ENCODE measurements at places on chromosomes 7 and 10.

DNA sequence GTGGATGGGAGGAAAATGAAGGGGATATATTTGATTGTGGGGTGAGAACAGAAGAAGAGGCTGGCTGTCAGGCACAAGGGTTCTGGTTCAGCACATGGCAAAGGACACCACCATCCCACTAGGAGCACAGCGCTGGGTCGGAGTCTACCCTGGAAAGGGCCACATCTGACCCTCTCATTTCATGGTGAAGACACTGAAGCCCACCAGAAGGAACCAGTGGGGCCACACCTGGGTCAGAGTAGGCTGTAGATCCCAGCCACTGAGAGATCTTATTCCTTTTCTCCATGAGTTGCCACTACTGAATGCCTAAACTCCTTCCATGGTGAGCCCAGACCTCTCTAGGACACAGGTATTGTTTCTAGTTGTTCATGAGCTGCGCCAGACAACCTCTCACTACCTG lies 25.8 kb downstream of the SFTPD start:
- DNase-seq = no peak

- DNase-seq = no peak
Measured at GRCh38 chr10:131880016-131880590, 20.7 kb upstream of the PPP2R2D start.

GRCh38 chr10:47254611-47255010 lies 45.4 kb upstream of the GDF10 start:
- DNase-seq = no peak

DNA sequence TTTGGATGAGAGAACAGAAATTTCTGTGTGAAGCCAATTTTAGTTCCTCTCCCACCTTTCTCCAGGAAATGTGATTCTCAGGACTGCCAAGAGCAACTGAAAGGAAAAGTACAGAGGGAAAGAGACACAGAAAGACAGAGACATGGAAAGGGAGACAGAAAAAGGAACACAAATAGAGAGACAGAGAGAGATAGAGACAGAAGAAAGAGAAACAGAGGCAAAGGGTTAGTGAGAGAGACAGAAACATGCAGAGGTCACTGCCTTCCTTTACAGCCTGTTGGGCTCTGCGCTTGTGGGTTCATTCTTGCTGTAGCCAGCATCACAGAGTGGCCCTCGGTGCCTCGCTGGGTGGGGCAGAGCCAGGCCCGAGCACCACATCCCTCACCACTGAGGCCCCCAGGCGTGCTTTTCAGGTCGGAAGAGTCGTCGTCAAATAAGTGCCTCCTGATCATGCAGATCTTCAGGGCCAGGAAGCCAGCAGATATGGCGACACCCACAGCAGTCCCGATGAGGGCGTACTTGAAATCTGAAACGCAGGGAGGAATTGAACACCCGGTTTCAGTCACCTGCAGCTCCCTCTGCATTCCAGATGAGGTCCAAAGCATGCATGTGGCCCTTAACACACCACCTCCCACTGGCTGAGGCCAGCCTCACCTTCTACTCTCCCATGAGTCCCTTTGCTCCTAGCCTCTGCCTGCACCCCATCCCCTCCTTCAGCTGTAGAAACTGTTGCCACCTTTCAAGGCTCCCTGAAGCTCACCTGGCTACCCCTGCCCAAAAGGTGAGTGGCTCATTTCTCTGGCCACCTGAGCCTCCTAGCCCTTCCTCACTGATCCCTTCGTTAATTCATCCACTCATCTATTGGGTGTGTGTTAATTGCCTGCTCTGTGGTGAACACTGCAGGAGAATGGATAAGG lies 21.4 kb downstream of the TMEM273 start:
- no peak for DNase-seq

GRCh38 chr10:17453373-17454091 lies 863 bp downstream of the ST8SIA6 start:
- peak; percentile 30 for DNase-seq

DNA sequence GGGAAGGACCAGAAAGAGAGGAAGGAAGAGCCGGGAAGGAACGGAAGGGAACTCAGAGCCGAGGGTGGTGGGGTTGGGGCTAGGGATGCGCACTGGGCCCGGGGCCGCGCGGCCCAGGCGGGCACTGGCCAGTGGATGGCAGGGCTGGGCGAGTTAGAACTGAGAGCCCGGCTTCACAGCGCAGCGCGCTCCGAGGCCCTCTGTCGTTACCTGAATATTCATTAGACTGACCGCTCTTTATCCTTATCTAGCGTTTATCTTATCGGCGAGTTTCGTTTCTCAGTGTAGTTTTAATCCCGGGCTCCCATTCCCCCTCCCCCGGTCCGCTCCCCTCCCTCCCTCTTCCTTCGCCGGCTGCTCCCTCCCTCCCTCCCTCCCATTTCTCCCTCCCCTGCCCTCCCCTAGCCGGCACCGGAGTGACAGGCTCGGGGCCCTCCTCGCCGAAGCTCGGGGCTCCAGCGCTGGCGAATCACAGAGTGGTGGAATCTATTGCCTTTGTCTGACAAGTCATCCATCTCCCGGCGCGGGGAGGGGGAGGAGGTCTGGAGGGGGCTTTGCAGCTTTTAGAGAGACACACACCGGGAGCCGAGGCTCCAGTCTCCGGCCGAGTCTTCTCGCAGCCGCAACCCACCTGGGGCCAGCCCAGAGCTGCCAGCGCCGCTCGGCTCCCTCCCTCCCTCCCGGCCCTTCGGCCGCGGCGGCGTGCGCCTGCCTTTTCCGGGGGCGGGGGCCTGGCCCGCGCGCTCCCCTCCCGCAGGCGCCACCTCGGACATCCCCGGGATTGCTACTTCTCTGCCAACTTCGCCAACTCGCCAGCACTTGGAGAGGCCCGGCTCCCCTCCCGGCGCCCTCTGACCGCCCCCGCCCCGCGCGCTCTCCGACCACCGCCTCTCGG lies at the start of gene PAX2:
Gene PAX2 (plus strand): TSS at position 596 of the 895 bp plus-strand sequence. CDS start 679 bp downstream, outside the sequence.
- no peak for DNase-seq

GRCh38 chr10:89543841-89544240 lies 8.4 kb upstream of the SLC16A12 start:
- DNase-seq = no peak

GRCh38 chr7:42639930-42640329 lies 271.9 kb downstream of the C7orf25 start:
- no peak for DNase-seq

GRCh38 chr7:141210862-141211261 lies 137.0 kb downstream of the TMEM178B start:
- DNase-seq = no peak

GRCh38 chr10:58967551-58968388 lies 208.7 kb upstream of the PHYHIPL start:
- DNase-seq = no peak

DNA sequence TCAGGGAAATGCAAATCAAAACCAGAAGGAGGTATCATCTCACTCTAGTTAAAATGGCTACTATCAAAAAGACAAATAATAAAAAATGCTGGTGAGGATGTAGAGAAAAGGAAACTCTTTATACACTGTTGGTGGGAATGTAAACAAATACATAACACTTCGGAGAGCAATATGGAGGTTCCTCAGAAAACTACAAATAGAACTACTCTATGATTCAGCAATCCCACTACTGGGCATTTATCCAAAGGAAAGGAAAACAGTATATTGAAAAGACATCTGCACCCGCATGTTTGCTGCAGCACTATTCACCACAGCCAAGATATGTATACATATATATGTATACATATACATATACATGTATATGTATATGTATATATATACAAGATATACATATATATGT lies 94.2 kb downstream of the C10orf90 start:
- no peak for DNase-seq

DNA sequence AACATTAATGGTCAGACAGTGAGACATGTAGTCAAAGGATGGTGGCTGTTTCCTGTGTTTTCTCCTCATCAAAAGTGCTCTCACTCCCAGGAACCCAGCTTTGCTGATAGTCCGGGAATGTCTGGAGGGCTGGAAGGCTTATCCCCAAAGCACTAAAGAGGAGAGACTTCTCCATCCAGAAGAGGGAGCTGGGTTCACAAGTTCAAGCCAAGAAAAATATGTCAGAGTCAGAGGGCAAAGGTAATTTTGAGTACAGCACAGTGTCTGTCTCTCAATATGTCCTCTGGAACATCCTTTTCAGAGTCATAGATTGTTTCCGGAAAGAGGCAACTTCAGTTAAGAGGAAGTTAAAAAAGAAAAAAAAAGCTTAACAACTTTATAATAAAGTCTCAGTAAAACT lies 281.5 kb upstream of the PHYHIPL start:
- DNase-seq = no peak

- no peak for DNase-seq
Measured at GRCh38 chr10:76010703-76011102, 579.3 kb downstream of the LRMDA start.

DNA sequence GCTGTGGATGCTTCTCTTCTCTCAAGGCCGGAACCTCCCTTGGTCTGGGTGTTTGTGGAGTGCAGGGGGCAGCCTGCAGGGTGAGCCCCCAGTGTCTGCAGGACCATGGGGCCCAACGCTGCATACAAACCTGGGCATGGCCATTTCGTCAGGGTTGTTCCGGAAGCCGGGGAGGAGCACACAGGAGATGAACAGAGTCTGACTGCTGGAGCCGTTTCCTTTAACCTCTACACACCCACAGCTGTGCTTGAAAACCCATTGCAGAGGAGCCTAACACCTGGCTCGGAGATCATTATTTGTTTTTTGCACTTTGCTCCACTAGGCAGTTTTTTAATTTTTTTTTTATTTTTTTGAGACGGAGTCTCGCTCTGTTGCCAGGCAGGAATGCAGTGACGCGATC lies 167.6 kb upstream of the INSYN2A start:
- no peak for DNase-seq

DNA sequence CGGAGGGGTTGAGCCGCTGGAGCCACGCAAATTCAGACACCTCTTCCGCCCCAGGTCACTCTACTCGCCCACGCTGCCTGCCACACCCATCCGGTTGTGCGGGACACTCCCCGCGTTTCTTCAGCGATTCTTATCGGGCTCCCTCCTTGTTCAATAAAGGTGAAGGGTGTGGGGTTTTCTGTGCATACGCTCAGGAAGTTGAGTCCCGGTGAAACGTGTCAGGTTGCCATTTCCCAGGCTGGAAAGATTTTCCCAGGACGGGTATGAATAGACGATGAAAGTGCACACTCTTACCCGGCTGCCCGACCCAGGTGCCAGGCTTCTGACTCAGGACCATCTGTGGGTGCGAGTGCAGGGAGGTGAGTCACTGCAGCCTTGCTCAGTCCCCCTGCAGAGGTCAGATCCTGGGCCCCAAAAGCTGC lies 22.0 kb downstream of the KLF6 start:
- DNase-seq = no peak

DNA sequence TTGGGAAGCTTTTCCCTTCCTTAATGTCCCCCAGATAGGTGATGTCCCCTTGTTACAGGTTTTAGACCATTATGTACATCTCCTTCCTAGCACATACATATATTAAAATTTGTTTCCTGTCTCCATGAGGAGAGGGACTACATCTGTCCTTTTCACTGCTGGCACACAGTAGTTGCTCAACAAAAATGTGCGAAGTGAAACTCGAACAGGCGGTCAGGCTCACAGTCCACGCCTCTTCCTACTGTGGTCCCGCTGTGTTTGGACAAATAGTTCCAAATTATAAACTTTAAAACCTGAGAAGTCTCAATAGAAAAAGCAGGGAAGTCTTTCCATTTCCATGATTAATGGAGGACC lies 1.2 kb upstream of the HHEX start:
- DNase-seq = no peak

GRCh38 chr10:132103116-132103910 lies 37.6 kb downstream of the JAKMIP3 start:
- no peak for DNase-seq

DNA sequence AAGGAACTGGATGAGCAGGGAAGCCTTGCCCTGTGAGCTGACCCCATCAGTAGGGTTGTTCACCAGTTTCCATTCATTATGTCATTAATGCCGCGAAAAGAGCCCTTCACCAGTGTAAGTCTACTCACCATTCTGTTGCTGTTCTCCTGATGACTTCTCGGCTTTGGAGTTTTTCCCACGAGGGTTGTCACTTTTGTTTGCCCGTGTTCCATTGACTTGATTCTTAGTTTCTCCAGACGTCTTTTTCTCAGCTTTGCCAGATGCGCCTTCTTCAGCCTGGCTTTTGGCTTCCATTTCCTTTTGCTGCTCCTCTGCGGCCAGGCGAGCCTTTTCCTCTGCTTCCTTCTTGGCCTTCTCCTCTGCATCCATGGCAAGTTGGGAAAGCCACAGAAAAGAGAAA lies 128.8 kb downstream of the PPP1R17 start:
- no peak for DNase-seq

DNA sequence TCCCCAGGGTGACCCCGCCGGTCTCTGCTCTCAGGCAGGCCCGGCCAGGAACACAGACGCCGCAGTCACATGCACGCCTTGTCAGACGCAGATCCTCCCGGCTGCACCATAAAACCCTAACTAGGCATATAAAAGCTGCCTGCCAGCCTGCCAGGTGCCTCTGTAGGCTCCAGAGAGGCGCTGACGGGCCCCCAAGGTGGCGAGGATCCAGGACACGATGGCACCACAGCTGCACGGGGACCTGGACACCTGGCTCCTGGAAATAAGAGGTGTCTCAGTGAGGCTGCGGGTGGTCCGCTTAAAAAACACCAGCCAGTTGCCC lies 21.9 kb upstream of the GDF10 start:
- no peak for DNase-seq

DNA sequence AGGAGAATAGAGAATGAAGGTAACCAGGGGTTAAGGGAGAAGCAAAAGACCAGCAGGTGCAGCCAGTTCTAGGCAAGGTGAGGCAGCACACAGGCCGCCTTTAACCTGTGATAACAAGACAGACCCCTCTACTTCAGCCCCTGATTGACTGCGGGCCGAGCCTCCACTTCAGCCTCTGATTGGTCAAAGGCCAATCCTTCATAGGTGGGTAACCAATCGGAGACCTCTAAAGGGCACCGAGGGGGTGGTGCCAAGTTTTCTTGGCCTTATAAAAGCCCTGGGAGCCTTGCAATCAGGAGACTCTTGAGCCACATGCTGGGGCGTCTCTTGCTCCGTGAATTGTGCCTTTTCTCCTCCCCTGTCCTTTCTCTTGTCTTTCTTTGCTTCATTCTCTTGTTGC lies 98.8 kb downstream of the ELFN1 start:
- no peak for DNase-seq

GRCh38 chr10:107915215-107915610 lies 750.7 kb upstream of the SORCS1 start:
- no peak for DNase-seq

DNA sequence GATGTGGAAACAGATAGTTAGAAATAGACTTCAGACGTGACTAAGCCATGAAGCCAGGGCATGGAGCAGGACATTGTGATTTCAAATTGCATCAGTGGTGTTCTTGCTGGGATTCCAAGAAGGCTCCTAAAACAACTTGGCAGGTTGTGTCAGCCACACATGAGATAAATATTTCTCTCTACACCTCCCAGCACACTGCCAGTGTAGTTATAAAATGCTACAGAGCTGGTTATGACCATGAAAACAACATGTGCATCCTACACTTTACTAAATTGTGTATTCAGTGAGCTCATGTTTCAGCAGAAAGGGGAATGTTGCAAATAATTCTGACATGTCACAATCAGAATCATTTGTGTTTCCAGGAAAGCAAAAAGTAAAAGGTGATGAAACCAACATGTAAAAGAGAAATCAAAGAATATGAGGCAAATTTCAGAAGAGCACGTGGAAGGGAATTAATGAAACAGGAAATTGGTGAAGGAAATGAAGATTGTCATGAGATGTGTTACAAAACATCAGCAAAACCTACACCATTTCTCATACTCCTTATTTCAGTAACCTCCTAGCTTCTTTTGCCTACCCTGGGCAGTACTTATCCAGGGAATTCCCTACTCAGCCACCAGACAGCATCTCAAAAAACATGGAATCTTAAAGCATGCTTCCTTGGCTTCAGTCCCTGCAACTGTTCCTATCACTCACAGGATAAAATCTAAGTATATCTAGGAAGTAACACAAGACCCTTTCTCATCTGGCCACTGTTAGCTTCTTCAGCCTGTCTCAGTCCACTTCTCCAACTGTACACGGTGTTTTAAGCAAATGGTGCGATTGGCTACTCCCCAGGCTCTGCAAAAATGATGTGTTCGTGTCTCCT lies 5.8 kb upstream of the CYP3A7 start:
- DNase-seq = no peak
